ENCODE measurements at places on chromosomes 7 and 10. TPM values are rescaled to one million over a fixed set of nuclear protein-coding genes. Genes with fewer than 3 reads are reported as not detected.

DNA sequence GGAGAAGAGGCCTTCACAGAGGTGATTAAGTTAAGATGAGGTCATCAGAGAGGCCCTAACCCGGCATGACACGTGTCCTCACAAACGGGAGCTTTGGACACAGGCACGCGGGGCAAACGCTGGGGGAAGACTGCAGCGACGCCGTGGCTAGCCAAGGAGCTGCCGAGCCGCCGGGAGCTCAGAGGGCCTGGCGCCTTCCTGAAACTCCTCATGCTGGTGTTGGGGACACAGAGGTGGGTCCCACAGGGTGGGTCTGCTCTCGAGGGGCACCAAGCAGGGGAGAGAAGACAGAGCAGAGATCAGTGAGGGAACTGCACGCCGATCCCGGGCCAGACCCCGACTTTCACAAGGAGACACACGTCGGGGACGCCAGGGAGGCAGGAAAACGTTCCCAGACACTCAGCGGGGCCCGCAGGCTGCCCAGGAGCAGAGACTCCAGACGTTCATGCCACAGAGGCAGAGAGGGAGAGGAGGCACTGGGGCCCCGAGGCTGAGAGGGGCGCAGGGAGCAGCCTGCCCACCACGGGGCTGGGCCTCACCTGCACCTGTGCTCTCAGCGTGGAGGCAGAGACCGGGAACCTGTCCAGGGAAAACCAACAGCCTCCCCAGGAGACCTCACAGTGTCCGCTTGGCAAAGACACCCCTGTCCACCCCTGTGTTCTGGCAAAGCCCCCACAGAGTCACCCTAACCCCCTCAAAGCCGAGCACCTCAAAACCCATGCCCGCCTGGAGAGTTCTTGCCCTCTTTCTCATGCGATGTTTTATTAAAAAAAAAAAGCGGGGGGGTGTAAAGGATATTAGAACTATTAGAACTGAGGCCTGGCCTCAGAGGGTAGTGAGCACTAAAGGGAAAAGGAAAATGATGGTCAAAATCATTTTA, 103.8 kb downstream of the PDGFA start:
- DNase-seq = no peak

DNA sequence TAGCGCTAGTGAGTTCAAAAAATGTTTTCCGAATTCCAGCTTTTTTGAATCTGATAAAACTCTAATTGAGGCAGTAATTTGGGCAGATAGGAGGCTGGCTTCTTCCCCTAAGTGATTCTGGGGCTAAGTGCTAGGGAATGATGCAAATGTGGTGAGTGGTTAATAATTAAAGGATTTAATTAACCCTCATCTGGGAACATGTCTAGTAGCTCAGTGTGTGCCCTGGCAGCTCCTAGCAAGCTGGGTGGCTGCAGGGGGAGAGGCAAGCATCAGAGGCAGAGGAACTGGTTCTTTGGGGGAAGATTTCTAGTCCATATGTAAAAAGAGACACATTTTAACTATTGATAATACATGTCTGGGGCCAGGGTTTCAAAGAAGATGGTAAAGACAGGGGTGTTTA, 354.5 kb downstream of the WDR11 start:
- DNase-seq = no peak

PLCE1 gene
- total RNA-seq = 38.1 TPM

NXPH1 gene
- 2.0 TPM for total RNA-seq

FBXO24 gene
- 1.6 TPM for total RNA-seq

DNA sequence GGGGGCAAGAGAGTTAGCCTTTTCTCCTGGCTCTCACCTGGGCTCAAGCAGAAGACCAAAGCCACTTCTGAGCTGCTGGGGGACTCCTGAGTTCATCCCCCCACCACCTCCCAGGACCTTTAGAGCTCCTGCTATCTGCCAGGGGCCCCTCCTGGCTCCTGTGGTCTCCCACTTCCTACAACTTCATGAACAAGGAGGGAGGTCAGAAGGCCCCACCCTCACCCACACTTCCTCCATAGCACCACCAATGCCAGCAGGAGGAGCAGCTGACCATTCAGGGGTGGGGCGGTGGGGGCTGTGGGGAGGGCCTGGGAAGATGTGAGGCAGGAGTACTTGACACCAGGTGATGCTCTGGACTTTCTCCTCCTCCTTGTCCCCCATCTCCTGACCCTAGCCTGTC, 32.6 kb upstream of the ADCYAP1R1 start:
- no peak for DNase-seq

KCP gene
- 1.4 TPM for total RNA-seq

DNA sequence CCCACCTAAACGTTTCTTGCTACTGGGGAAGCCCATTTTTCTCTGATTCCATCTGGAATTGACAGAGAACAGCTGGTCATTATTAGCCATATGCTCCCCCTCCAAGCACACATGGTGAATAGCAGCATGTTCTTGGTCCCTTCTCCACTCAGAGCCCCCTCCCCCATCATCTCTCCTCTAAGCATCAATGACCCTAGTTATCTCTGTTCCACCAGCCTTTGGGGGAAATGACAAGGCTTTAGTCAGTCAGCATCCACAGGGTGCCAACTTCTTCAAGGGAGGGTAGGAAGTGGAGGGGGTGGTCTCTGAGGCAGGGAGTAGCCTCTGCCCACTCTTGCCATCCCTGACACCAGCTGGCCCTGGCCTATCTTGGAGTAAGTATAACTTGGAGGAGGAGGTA, 163.1 kb downstream of the UBE2H start:
- no peak for DNase-seq

ABCB1 gene
- total RNA-seq = 2.4 TPM

MCM10 gene
- total RNA-seq = 4.5 TPM

- DNase-seq = no peak
These were observed 7.7 kb downstream of the NACAD start for GRCh38 chr7:45080958-45081669.

- DNase-seq = no peak
These were observed 2.0 kb downstream of the NOD1 start for GRCh38 chr7:30476459-30477145.

DNA sequence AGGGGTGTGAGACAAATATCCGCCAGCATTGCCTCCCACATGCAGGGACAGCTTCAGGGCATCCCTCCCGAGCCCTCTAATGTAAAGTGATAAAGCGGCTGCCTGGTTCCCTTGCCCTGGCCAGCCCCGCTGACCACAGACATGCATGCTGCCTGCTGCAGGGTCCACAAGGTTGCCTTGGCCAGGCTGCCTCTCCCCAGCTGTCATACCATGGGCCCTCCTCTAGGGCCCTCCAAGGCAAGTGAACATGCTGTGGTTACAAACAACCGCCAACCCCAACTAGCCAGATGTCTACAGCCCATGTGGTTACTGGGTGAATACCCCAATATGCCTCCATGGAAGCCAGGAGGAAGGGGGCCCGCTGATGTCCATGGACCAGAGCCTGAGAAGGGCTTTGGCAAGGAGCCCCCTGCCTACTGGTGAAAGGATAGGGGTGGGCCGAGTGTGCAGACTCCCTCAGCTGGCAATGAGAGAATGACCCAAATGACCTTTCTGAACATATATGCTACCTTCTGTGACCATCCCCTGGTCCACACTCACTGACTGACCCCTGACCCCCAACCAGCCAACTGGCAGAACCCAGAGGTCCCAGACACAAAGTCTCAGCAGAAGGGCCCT, 37.4 kb downstream of the GRID1 start:
- DNase-seq = no peak

GRCh38 chr7:146626912-146627311, 510.3 kb downstream of the CNTNAP2 start:
- DNase-seq = no peak

DNA sequence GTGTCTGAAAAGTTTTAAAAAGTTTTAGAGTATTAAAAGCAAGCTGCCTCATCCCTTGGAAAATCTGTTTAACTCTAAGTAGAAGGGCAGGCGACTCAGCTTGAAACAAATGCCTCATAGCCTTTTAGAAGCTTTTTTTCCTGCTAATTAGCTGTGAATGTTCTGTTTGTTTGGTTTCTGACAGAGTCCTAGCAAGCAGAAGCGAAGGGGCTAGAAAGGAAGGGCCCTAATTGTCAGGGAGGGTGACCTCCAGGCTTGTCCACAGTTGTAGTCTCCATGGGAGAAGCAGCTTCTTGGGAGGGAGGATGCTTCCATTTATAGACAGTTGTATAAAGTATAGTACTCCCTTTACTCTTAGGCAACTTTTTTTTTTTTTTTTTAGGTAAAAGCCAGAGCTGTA, 90.9 kb downstream of the DNAJC1 start:
- DNase-seq = no peak

GRCh38 chr10:3950676-3951275, 165.8 kb upstream of the KLF6 start:
- no peak for DNase-seq

DNA sequence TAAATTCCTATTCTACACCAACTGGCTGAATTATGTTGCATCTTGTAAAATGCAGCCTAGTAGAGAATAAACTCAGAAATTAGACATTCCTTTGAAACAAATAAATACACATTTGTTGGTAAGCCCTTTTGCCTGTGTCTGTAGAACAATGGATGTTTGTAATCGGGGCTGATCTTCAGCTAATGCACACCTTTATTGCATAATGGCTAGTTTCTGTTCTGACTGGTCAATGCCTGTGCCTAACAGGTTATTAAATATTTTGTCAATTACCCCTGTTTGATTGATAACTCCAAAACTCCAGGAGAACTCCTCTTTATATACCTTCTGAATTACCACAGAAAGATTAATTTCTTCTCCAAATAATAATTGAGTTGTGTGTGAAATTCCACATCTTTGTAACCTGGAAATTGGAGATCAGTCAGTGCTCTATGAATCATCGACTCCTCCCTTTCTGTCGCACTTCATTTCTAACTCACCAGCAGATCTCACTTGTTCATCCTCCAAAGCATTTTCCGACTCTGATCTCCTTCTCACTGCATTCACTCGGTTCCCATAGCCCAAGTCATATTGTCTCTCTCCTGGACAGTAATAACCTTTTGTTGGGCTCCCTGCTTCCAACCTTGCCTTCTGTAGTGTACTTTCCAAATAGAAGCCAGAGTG, 196.0 kb upstream of the FZD1 start:
- DNase-seq = no peak

DNA sequence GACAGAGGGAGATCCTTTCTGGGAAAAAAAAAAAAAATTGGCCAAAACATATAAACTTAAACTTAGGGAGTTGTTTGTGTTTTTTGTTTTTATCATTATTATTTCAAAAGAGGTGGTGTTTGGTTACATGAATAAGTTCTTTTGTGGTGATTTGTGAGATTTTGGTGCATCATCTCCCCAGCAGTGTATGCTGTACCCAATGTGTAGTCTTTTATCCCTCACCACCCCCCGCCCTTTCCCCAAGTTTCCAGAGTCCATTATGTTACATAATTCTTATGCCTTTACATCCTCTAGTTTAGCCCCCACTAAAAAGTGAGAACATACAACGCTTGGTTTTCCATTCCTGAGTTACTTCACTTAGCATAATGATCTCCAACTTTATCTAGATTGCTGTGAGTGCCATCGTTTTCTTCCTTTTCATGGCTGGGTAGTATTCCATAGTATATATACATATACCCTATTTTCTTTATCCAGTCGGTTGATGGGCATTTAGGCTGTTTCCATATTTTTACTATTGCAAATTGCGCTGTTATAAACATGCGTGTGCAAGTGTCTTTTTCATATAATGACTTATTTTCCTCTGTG, 148.1 kb upstream of the ZNF92 start:
- DNase-seq = no peak

RET gene
- total RNA-seq = 2.7 TPM

GRCh38 chr7:73702226-73702625, 17.2 kb downstream of the STX1A start:
- no peak for DNase-seq

DNA sequence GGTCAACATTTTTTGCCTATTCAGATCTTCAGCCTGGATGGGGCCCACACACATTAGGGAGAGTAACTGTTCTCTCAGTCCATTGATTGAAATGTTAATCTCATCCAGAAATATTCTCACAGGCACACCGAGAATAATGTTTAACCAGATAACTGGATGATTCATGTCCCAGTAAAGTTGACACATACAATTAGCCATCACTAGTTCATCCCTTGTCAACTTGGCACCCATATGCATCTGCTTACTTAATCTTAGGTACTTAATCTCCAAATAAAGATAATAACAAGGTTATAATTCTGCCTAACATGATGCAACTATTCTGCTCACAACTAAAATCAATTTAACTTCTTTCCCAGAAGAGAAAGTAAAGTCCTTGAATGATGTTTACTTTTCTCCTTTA, 502.6 kb downstream of the ADRA2A start:
- no peak for DNase-seq

- no peak for DNase-seq
These were observed 166.1 kb upstream of the KIAA1217 start for GRCh38 chr10:24042884-24043283.

ADGRA1 gene
- not detected for total RNA-seq

AKR1C8 gene
- not detected for total RNA-seq

SORCS1 gene
- 14.8 TPM for total RNA-seq

RBM20 gene
- 2.3 TPM for total RNA-seq

DNA sequence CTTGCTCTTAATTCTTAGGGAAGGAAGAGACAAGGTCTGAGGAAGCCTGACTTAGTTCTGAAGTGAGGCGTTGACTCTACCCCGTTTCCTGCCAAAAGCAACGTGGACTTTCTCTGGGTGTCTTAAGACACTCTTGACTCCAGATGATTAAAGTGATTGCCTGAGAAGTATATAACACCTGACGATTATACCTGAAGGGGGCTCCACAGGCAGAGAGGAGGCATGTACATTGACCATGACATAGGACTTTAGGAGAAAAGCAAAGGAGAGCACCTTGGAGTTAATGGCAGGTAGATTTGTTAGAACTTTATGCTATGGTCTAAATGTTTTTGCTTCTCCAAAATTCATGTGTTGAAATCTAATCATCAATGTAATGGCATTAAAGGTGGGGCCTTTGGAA, 15.9 kb downstream of the ITGB8 start:
- no peak for DNase-seq

DNA sequence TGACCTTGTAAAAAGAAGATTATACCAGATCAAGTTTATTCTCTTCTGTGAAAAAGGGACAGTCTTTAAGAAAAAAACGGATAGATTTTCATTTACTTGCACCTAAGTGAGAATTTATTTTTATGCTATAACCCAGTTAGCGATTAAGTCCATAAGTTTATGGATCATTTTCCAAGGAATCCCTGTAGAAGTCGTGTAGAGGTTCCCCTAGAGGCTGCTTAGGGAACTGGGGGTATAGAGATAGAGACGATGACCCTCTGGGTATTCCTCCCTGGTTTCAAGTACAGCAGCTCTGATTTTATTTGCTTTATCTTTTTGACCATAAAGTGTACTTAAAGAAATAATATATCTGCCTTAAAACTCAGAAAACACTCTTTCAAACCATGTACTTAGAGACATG, 648.4 kb upstream of the LRRTM3 start:
- DNase-seq = no peak

DNA sequence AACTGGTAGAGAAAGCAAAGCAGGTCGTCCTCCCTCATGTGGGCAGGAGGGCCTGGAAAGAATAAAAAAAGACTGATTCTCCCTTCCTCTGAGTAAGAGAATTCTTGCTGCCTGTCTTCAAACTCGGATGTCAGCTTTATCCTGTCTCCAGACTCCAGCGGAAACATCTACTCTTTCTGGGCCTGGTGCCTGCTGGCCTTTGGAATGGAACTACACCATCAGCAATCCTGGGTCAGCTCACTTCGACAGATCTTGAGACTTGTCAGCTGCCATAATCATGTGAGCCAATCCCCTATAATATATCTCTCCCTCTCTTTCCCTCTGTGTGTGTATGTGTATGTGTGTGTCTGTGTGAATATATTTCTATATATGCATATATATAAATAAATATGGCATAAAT, 411.0 kb upstream of the DPP6 start:
- no peak for DNase-seq
